ENCODE measurements at places on chromosomes 6 and 20. TPM values are rescaled to one million over a fixed set of nuclear protein-coding genes. Genes with fewer than 3 reads are reported as not detected.

The AIG1 gene
- 2.9 TPM for total RNA-seq

The CDH4 gene
- total RNA-seq: not detected

The ARHGAP18 gene
- total RNA-seq: 3.8 TPM

The ID4 gene
- not detected for total RNA-seq

The ARMC2 gene
- 3.3 TPM for total RNA-seq

The GLP1R gene
- total RNA-seq: 0.09 TPM

The COL19A1 gene
- not detected for total RNA-seq

The ZSCAN16 gene
- 3.0 TPM for total RNA-seq

The HMGA1 gene
- total RNA-seq: 520 TPM

The CNR1 gene
- total RNA-seq: not detected

The POU3F2 gene
- total RNA-seq: not detected

The KCNG1 gene
- 12.3 TPM for total RNA-seq

The TINAG gene
- not detected for total RNA-seq

The MAP1LC3A gene
- total RNA-seq: 3.6 TPM

The SLCO4A1 gene
- total RNA-seq: 67.3 TPM

The MAPK14 gene
- 40.9 TPM for total RNA-seq

The MEP1A gene
- total RNA-seq: not detected

The NKX2-2 gene
- not detected for total RNA-seq

The LY6G5B gene
- total RNA-seq: 33.5 TPM

The ULBP1 gene
- 0.49 TPM for total RNA-seq

The EDN1 gene
- total RNA-seq: not detected

The PGC gene
- not detected for total RNA-seq

Measured in activated CD4-positive, alpha-beta T cell treated with anti-CD3 and anti-CD28 coated beads, Interleukin-2, amount 10 ng/mL, durations not matched to agents 24 days and 14 days (primary cell).